ENCODE measurements at places on chromosomes 6 and 20.
A peak's percentile ranks its signal among the peaks of the same experiment; 100 is the strongest.

- DNase-seq, result no peak
These were observed 262.3 kb downstream of the UTRN start for GRCh38 chr6:144547409-144547808.

- DNase-seq, result no peak
These were observed 179.1 kb downstream of the SYNDIG1 start for GRCh38 chr20:24648481-24648880.

GRCh38 chr20:62269378-62269777, 31.1 kb downstream of the OSBPL2 start:
- no peak for DNase-seq

GRCh38 chr6:97524811-97525210, 241.8 kb upstream of the MMS22L start:
- peak; percentile 13 for DNase-seq
